Activated CD4-positive, CD25-positive, alpha-beta regulatory T cell treated with anti-CD3 and anti-CD28 coated beads, Interleukin-2, amount 50 U/mL, for 72 hours (primary cell): ENCODE measurements at places on chromosomes 11 and 22.

GRCh38 chr11:96465512-96465911 is 75.7 kb downstream of the JRKL start:
- DNase-seq: no peak

- no peak for DNase-seq
Measured at GRCh38 chr22:23847991-23848864, 9.4 kb upstream of the DERL3 start.

- peak; percentile 59 for DNase-seq
Measured at GRCh38 chr11:776561-777287, 563 bp downstream of the GATD1 start.

DNA sequence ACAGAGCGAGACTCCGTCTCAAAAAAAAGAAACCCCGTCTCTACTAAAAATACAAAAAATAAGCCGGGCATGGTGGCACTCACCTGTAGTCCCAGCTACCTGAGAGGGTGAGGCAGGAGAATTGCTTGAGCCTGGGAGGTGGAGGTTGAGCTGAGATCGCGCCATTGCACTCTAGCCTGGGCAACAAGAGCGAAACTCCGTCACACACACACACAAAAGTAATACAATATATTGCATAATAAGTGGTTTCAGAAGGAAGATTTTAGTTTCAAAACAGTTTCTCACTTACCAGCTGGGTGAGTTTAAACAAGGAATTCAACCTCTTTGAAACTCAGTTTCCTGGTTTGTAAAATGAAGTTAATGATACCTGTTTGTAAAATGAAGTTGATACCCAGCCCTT is 32.7 kb upstream of the HTR3A start:
- DNase-seq: no peak

DNA sequence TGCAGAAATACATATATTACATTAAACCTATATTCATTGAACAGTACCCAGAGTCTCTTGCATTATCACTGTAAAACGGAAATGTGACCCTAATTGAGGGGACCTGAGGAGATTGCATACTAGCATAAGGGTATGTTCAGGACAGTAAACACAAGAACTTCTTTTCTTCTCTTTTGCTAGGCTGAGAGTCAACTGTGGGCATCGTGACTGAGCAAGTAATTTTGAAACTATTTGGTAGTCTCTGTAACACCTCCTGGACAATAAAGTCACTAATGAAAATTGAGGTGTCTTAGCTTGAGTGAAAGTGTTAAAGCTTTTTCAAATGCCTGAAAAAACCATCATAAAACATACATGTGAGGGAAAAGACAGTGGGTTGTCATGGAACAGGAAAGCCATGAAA is 90.9 kb downstream of the PDHX start:
- no peak for DNase-seq

DNA sequence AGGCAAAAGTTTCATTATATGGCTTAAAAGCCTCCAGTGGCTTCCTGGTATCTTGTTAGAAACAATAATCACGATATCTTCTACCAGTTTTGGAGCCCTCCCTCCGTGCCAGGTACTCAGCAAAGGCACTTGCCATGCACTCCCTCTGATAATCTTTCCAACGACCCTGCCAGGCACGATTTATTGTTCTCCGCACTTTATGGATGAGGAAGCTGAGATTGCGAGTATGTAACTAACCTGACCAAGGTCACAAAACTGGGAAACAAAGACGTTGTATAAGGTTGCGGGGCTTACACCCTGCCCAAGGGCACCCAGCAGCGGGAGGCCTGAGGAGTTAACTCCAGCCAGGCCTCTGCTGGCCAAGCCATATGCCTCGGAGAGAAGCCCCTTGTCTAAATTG is 218.1 kb downstream of the SNX19 start:
- no peak for DNase-seq

GRCh38 chr11:102576350-102576749 is 45.8 kb upstream of the MMP7 start:
- no peak for DNase-seq

GRCh38 chr11:1891831-1892115 is at the start of gene PRR33:
Gene PRR33 (minus strand): TSS chr11:1891895. CDS start chr11:1890584, 1,311 bp downstream.
- no peak for DNase-seq

- no peak for DNase-seq
Measured at GRCh38 chr11:101797335-101797734, 117.5 kb upstream of the CEP126 start.

DNA sequence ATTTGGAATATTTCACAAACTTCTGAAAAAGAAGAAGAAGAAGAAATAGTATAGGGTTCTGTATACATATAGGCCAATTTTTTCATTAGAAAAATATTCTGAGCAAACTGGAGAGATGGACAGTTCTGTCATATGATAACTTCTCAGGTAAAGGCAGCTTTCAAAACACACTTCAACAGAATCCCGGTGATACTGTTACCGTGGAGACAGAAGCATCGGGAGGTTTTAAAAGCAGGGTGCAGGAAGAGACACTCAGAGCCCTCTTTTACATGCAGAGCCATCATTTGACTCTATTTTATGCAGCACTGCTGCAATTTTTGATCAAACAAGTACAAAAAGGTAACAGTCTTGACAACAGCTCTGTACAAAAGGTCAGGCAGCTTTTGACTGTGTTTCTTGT is 1785.4 kb downstream of the LRRC4C start:
- DNase-seq: no peak

GRCh38 chr11:68338051-68338780 is 25.8 kb downstream of the LRP5 start:
- no peak for DNase-seq

DNA sequence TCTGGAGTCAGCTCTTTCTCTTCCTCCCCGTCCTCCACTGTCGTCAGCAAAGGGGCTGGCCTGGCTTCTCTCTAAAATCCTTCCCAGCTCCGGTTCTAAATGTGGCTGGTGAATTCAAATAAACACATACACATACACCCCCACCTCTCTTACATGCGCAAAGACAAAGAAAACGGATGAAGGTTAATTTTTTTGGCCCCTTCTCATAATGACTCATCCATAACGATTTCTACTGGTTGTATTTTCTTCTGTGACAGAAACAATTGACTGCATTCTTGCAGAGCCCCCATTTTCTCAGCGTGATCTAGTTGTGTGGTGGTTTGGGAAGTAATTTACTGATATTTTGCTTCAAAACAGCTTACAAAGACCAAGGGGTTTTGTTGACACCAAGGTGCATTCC is 130.0 kb upstream of the NTM start:
- no peak for DNase-seq

DNA sequence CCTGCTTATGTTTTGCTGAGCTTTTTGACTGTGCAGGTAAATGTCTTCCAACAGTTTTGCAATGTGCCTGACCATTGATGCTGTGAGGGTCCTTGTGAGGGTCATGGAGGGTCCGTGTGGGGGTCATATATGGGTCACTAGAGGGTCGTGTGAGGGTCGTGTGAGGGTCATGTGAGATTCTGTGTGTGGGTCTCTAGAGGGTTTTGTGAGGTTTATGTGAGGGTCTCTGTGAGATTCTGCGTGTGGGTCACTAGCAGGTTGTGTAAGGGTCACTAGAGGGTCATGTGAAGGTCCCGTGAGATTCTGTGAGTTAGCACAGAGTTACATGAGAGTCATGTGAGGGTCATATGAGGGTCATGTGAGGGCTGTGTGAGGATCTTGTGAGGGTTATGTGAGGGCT is 263.9 kb upstream of the B3GAT1 start:
- no peak for DNase-seq

GRCh38 chr11:12474871-12475270 is 97.5 kb downstream of the PARVA start:
- DNase-seq: no peak

DNA sequence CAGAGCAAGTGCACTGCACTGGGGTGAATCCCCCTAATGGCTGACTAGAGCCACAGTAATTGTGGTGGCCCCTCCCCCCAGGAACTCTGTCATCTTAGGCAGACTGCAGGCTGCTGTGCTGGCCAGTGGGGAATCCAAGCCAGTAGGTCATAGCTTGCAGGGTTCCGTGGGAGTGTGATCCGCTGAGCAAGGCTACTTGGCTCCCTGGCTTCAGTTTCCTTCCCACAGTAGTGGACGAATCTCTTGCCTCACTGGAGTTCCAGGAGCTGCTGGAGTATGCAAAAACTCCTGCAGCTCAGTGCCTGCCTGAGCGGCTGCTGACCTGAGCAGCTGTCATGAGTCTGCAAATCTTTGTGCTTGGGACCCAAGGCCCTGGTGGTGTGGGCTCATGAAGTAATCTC is 13.2 kb downstream of the OOSP3 start:
- no peak for DNase-seq

- no peak for DNase-seq
Measured at GRCh38 chr11:78251083-78251775, 62.5 kb downstream of the USP35 start.

GRCh38 chr11:124167826-124168231 is 15.3 kb upstream of the OR10D3 start:
- DNase-seq: no peak

DNA sequence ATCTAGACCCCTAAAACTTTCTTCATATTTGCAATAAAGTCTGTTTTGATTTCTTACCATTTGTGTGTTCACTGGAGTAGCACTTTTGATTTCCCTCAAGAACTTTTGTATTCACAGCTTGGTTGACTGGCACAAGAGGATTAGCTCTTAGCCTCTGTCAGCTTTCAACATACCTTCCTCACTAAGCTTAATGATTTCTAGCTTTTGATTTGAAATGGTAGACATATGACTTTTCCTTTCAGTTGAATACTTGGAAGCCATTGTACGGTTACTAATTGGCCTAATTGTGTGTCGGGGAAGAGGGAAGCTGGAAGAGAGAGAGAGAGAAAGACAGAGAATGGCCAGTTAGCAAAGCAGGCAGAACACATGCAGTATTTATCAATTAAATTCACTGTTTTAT is 180.5 kb downstream of the ARHGAP42 start:
- DNase-seq: no peak

DNA sequence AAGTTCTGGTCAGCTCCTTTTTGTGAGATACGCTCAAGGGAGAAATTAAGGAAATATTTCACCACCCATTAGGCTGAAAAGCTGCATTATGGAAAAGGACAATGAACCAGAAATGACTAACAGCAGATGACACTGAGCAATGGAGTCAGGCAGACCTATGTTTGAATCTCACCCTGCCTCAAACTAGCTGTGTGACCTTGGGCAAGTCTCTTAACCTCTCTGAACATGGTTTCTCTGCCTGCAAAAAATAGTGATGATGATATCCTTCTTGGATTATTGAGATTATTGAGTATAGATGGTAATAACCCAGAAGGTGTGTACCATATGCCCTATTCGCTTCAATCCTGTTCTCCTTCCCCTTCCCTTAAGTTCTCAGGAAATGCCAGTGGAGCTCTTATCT is 2.9 kb upstream of the PRDM11 start:
- DNase-seq: no peak

DNA sequence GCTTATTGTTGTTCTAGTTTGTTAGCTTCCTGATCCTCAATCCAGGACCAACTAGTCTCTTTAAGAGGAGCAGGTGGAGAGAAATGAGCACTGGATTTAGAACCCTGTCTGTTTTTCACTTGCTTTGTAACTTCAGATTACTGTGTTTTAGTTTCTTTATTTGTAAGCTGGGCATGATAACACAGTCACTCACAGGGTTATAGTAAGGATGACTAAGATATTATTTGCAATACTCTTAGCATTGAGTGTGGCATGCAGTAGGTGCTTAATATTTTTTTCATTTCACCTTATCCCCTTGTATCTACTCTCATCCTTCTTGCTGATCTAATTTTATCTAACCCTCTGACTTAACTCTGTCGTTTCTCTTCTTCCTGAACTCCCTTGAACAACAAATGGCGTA is 33.8 kb downstream of the DNHD1 start:
- no peak for DNase-seq

DNA sequence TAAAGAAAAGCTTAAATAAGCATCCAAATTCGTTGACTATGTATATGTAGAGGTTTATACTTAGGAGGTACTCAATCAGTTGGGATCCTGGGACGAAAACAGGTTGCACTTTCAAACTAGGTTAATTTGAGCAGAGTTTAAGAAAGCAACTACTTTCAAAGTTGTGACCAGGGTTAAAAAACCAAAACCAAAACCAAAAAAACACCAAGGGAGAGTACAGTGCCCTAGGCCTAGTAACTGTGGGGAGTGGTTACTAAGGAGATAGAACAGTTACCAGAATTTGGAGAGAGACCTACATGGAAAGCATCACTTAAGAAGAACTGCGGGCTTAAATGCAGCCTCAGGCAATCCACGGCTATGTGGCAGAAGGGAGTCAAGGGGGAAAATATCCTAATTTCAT is 148.3 kb downstream of the JRKL start:
- DNase-seq: no peak

DNA sequence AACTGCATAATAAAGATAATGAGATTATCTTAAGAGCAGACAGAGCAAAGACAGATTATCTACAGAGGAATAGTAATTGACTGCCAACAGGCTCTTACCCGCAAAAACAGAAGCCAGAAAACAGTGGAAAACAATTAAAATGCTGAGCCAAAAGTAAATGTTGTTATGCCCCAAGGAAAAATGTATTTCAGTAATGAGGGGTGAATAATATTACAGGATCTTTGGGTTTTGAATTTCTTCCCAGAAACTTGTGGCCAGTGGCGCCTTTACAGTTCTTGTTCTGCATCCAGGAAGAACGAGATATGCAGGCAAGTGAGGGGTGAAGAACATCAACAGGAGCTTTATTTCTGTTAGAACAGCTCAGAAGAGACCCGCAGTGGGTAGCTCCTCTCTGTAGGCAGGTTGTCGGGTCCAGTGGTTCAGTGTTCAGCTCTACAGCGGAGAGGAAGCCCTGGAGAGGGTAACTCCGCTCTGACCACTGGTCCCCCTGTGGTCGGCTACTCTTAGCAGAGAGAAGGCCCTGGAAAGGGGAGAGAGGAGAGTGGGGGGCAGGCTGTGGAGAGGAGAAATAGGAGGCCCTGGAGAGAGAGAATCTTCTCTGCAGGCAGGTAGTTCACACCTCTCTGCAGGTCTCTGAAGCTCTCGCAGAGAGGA is 51.8 kb upstream of the SC5D start:
- no peak for DNase-seq

DNA sequence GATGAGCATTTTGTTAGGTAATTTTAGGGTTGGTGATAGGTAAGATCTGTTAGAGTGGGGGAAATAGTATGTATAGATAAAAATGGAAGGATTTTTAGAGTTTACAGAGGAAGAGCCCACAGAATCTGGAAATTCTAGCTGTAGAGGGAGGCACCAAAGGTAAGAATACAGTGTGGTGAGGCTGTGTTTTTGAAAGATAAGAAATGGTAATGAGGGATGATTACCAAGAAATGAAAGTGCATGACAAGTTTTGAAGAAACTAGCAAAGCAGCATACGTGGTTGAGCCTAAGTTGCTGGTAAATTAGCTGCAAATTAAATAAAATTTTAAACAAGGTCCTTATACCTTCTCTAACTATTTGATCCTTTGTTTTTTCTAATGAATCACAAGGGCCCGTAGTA is 14.6 kb upstream of the RASSF10 start:
- DNase-seq: no peak
